ENCODE measurements at places on chromosomes 6 and 20.

GRCh38 chr6:48985025-48985424, 478.0 kb downstream of the MMUT start:
- DNase-seq = no peak

DNA sequence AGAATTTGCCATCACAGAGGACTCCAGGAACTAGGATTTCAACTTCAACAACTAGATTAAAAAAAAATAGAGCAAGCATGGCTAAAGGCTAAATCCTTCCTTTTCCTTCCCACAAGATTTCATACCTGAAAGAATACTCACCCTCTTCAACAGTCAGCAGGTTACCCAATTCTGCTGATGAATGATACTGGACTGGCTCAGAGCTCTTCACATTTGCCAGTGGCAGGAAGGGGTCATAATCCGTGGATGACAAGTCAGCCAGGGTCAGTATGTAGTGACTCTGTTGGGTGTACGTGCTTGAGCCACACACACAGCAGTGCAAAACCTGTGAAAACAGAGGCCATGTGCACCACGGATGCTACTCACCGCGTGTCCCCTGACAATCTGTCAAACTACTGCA, 152.9 kb downstream of the INSM1 start:
- no peak for DNase-seq

DNA sequence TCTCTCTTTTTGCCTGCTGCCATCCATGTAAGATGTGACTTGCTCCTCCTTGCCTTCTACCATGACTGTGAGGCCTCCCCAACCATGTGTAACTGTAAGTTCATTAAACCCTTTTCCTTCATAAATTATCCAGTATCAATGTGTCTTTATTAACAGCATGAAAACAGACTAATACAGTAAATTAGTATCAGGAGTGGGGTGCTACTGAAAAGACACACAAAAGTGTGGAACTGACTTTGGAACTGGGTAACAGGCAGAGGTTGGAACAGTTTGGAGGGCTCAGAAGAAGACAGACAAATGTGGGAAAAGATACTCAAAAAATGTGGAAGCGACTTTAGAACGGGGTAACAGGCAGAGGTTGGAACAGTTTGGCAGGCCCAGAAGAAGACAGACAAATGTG, 189.4 kb downstream of the HTR1B start:
- no peak for DNase-seq

DNA sequence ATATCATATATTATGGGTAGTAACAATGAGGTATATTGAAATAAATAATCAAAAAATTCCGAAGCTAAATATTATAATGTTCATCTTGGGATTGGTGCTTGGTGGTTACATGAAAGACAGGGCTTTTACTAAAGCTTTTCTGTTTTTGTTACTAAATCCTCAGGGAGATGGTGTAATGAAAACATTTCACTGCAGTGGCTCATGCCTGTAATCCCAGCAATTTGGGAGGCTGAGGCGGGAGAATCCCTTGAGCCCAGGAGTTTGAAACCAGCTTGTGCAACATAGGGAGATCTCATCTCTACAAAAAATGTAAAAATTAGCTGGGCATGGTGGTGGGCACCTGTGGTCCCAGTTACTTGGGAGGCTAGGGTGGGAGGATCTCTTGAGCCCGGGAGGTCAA, 42.9 kb downstream of the AFG1L start:
- no peak for DNase-seq

DNA sequence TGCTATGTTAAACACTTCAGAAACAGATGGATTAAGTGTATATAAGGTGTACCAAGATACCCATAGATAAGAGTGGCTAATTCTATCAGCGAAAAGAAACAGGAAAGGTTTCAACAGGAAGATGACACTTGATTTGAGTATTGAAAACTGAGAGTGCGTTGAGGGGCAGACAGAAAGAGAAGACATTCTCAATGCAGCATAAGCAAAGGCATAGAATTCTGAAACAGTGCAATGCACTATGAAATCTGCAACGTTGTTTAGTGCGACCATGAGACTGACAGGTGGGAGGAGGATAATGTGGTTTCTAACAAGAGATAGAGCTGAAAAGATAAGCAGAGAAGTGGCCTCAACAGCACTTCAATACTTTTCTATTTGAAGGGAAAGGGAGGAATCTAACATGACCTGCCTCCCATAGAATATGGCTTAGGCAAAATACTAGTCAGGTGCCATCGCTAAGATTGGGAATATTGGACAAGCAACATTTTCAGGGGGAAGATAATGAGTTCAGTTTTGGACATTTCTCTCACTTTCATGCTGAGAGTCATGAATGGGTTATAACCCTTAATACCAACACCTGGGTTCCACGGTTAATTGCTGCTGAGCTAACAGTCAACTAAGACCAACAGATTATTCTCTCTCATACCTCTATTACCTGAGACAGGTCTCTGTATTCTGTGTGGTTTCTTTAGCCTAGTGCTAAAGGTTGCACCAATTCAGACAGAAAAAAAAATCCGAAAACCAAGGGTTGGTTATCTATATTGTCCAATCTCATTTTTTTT, 312.9 kb upstream of the ARID1B start:
- no peak for DNase-seq

DNA sequence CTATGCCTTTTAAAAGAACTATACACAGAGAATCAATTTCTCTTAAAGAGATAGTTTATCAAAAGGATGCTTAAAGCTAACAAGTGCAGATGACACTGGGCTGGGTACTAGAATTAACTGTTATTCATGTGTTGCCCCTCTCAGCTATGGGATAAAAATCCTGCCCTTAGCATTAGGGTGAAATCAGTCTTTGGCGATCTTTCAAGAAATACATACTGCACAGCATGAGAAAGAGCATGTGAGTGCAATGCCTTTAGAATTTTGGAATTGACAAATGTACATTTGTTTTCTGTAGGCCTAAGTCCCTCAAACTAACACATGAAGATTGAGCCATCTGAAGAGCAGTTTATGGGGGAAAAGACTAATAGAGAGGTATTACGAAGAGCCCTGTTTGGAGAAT, 115.4 kb downstream of the ZFP64 start:
- no peak for DNase-seq

DNA sequence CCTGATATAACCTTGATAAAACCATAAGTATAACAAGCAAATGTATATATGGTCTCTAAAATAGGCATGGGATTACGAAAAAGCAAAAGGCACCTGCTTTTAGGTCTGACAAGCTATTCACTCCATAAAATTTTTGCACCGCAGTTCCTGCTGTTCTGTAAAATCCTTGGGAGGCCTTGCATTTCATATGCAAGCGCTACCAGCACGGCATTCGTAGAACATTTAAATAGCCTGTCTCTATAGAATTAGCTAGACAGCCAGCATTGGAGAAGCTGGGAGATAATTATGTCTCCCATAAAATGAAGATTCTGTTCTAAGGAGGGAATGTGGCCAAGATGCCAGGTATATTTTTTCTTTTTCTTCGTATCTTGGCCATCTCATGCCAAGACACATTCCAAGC, 64.5 kb upstream of the ATXN1 start:
- no peak for DNase-seq

- DNase-seq = no peak
Observed at GRCh38 chr6:106145741-106146227, 59.6 kb downstream of the PRDM1 start.

- no peak for DNase-seq
Observed at GRCh38 chr6:148179786-148180185, 162.9 kb upstream of the SASH1 start.

DNA sequence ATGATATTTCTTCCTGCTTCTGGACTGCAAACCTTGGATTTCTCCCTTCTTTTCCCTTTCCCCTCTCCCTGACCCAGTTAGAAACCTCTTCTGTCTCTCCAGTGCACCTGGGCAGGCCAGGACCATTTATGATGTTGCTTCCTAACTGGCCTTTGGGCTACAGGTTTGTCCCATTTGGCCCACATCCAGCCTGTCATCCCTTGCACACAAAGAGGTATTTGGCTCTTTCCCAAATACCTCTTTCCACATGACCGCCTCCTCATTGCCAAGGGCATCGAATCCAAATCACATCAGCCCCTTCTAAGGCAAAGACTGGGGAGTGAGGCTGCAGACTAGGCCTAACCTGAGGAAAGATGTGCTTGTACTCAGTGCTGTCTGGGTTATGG, 13.6 kb downstream of the FGD2 start:
- no peak for DNase-seq

GRCh38 chr6:20838113-20838512, 303.9 kb downstream of the CDKAL1 start:
- DNase-seq = no peak

- DNase-seq = no peak
Observed at GRCh38 chr6:39387785-39388184, 65.3 kb upstream of the KCNK16 start.

GRCh38 chr6:65876668-65877067, 169.6 kb upstream of the EYS start:
- DNase-seq = no peak

GRCh38 chr20:5734602-5735001, 15.6 kb upstream of the SHLD1 start:
- no peak for DNase-seq

DNA sequence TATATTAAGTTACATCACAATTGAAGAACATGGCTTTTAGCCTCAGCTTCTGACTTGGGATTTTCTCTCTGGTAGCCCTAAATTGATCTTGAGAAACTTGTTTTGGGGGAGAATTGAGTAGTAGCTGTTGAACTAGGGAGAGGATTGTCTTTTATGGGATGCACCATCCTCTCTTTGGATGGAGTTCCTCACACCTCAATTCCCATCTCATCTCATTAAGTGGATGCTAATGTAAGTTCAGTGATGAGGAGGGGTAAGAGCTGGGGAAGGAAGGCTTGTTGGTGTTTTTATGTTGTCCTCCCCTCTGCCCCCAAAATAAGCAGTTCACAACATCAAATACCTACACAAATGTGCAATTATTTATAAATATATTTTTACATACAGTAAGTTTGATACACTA, 4.0 kb downstream of the GJA1 start:
- DNase-seq = no peak

- DNase-seq = no peak
Observed at GRCh38 chr6:4930025-4930691, 73.7 kb downstream of the RPP40 start.

GRCh38 chr20:36352843-36353553, 46.9 kb downstream of the DLGAP4 start:
- no peak for DNase-seq

DNA sequence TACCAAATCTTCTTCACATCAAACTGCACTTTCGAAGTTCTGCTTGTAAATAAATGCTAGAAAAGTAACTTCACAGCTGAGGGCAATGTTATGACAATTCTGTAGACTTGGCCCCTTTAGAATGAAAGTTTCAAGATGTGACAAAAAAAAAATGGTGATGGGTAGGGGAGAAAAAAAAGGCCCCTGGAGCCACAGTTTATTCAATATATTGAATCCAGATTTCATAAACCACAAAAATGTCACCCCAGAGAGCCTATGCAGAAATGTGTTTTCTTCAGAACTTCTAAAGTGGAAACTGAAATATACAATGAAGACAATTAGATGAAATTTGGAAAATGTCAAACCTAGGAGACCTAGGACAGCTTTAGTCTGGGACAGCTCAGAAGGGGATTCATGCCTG, 143.1 kb downstream of the EDN3 start:
- DNase-seq = no peak

GRCh38 chr6:25889877-25890853, 16.1 kb upstream of the SLC17A3 start:
- DNase-seq = no peak

GRCh38 chr6:56168596-56168995, 78.8 kb downstream of the COL21A1 start:
- DNase-seq = no peak

DNA sequence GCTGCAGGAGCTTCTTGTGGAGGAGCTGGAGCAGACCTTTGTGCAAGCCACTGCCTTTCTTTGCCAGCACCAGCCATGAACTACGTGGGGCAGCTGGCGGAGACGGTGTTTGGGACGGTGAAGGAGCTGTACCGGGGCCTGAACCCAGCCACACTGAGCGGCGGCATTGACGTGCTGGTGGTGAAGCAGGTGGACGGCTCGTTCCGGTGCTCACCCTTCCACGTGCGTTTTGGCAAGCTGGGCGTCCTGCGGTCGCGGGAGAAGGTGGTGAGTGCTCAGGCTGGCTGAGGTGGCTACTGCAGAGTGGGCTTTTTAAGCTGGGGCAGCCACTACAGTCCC, 5.1 kb downstream of the LPIN3 start:
- DNase-seq = no peak

GRCh38 chr20:3041854-3042409, 1.5 kb upstream of the GNRH2 start:
- no peak for DNase-seq

- DNase-seq = no peak
Observed at GRCh38 chr20:44748005-44748370, 2.3 kb downstream of the KCNK15 start.

DNA sequence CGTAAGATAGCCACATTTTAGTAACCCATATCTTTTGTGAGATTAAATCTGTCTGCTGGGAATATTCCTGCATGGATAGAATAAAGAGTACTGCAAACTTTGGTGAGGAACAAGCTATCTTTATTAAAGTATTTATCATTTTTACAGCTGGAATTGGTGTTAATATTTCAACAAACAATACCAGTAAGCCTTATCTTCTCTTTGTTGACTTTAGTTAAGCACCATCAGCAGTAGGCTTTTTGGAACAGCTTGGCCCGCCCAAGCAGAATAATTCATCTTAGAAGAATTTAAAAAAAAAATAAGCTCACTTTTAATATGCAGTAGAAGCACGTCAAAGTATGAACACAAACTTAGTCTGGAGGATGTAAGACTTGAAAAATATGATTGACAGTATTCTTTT, 917.8 kb upstream of the ADGRB3 start:
- no peak for DNase-seq

GRCh38 chr6:12325872-12326271, 35.7 kb downstream of the EDN1 start:
- no peak for DNase-seq

GRCh38 chr6:2818593-2818992, 23.1 kb downstream of the SERPINB1 start:
- DNase-seq = no peak

- DNase-seq = no peak
Observed at GRCh38 chr6:168343239-168344150, 23.9 kb upstream of the DACT2 start.

DNA sequence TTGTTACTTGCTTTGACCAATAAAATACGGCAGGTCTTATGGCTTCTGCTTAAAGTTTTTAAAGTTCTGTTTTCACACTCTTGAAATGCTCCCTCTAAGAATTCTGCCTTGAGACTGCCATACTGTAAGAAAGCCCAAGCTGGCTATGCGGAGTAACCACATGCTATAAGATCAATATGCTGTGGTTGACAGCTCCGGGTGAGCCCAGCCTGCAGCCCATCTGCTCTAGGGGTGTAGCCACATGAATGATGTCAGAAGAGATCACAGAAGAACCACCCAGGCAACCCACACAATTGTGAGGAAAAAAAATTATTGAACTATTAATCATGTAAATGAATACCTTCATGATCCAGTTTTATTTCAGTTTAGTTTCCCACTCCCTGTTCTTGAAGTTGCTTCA, 26.1 kb upstream of the SH3BGRL2 start:
- no peak for DNase-seq

Data from esophagus squamous epithelium (tissue), 5 donors.